ENCODE measurements at places on chromosomes 13 and 19.

GRCh38 chr13:54614726-54615125 is 1586.1 kb downstream of the OLFM4 start:
- DNase-seq: no peak

DNA sequence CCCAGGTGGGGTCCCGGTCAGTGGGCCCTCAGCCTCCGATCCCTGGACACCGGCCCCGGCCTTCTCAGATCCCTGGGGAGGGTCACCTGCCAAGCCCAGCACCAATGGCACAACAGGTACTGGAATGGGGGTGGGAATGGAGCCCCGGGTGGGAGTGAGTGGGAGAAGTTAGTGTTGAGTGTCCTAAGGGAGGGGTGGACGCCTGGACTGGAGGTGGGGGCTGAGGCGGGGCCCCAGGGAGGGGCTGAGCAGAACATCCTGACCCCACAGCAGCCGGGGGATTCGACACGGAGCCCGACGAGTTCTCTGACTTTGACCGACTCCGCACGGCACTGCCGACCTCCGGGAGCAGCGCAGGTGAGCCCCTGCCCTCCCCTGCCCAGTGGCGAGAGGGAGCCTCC is 17.7 kb downstream of the EPN1 start:
- no peak for DNase-seq

GRCh38 chr19:35395382-35396199 is 24.7 kb downstream of the GPR42 start:
- no peak for DNase-seq

DNA sequence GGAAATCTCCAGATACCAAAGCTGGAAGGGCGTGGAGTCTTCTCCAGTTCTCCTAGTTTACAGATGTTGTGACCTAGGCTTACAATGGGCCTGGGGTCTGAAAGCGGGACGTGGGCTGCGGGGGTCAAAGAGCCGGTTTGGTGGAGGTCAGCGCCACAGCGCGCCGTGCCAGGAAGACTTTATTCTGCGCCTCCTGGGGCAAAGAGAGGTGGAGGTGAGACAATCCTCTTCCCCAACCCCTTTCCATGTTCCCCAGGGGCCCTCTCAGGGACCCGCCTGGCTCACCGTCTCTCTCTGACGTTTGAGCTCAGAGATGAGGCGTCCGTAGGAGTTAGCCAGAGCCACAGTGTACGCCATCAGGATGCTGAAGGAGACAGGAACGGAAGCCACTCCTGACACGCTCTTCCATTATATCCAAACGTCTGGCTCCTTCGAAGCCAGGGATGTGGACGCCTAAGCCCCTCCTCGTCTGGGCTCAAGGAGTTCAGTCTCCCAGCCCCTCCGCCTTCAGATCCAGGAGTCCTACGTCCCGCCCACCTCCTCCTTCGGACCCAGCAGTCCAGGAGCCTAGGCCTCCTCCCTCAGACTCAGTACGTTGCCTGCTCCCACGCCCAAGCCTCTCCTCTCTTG is 776 bp upstream of the LENG1 start:
- DNase-seq: peak; percentile 29

- no peak for DNase-seq
Observed at GRCh38 chr19:806815-807421, 9.7 kb downstream of the PTBP1 start.

- DNase-seq: no peak
Observed at GRCh38 chr13:44207476-44207875, 166.1 kb upstream of the SERP2 start.

- DNase-seq: no peak
Observed at GRCh38 chr19:2160379-2160778, 3.4 kb upstream of the DOT1L start.

- no peak for DNase-seq
Observed at GRCh38 chr19:556611-557382, 12.9 kb downstream of the GZMM start.

- no peak for DNase-seq
Observed at GRCh38 chr13:64417581-64417980, 2812.6 kb downstream of the PCDH9 start.

DNA sequence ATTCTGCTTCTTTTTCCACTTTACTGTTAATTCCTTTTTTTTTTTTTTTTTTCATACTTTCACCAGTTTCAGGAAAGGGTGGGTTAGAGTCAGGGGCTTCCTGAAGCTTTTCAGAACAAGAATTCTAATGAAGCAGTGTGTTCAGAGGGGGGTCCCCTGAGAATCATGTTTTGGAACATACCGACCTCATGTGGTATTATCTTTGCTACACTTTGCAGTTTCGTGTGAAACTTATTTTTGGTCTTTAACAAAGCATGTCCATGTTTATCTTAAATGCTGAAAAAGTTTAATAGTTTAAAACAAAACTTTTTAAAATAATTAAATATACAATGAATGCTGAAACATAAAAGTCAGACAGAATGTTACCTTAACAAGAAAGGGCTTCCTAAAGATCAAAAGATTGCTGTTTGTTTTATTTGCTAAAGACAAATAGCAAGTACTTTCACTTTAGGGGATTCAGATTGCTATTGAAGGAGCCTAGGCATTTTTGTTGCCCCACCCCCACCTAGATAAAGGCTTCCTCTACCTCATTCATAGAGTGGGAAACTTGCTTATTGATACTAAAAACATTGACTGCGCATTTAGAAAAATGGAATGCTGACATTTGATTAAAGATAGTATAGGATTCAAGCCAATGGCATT is 21.1 kb upstream of the POMP start:
- no peak for DNase-seq

DNA sequence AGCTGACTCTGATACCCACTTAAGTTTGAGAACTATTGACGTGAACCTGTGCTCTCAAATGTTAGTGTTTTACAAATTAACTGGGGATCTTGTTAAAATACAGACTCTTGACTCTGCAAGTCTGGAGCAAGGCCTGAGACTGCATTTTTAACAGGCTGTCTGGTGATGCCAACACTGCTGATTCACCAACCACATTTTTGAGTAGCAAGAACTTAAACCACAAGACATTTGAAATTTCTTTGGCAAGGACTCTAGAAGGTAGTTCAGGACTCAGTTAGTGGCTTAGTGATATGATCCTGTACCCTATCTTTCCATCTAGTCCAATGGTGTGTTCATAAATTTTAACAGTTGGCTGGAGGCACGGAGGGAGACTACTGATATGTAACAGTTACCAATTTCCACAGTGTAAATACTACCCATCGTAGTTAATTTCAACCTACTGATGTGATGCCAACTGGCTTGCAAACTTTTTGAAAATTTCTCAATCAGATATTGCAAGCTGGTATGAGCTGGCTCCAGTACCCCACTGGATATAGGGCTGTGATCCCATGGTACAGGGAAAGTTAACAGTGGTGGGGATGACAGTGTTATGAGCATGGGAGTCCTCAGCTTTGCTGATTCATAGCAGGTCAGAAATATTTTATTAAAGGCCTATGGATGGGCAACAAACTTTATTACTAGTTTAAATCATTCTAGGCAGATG is 255.1 kb downstream of the TBC1D4 start:
- no peak for DNase-seq

DNA sequence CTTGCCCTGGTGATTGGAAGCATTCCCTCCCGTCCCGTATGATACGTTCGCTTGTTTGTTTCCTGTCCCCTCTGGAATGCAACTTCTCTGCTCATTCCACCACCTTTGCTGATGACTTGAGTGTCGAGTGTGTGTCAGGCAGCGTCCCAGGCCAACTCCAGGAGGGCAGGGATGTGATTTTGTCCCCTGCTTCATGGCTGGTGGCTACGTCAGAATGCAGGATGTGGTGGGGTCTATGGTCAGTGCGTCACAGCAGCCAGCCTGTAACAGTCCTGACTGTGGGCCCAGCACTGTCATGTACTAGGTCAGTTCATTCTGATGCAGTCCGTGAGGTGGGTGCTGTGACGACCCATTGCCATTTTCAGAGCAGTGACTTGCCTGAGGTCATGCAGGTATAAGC is 16.2 kb downstream of the BRSK1 start:
- no peak for DNase-seq

DNA sequence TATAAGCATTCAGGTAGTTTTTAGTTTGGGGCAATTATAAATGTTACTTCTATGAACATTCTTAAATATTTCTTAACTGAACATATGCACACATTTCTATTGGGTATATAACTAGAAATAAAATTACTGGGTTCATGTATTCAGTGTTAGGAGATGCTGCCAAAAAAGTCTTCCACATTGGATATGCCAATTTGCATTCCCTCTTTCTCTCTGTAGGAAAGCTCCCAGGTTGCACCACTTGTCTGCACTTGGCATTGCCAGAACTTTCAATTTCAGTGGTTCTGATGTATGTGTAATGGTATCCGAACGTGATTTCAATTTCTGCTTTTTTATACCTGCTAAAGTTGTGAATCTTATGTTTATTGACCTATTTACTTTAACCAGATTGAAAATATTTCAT is 972.1 kb upstream of the PRR20A start:
- no peak for DNase-seq

DNA sequence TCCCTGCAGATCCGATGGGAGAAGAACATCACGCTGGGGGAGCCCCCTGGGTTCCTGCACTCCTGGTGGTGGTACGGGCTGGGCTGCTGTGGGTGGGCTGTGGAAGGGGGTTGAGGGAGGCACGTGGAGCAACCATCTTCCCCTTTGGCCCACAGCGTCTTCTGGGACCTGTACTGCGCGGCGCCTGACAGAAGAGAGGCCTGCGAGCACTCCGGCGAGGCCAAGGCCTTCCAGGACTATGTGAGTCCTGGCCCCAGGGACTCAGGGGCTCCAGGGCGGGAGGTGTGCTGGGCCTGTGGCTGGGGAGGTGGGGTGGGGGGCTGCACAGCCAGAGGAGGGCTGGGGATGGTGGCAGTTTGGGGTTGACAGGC is 8.5 kb downstream of the SSBP4 start:
- DNase-seq: no peak

All from SK-N-DZ (cell line).